GM12878 (cell line): ENCODE measurements at places on chromosomes 11 and 22. TPM values are rescaled to one million over a fixed set of nuclear protein-coding genes. Genes with fewer than 3 reads are reported as not detected.

DNA sequence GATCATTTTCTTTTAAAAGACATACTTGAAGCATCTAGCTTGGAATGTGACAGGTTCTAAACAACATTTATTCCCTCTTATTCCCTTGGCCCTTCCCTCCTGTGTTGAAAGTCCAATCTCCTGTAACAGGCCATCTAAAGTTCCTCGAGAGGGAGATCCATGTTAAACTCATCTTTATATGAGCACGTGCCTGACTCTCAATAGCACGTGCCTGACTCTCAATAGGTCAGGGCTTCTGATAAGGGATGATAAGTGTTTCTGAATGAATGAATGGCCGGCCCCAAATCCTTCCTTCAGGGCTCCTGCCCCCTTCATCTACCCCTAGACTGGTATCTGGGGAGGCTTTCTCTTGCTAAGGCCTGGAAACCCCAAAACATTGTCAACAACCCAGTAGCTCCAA lies 27.2 kb downstream of the RPL27A start:
- DNase-seq = no peak

DNA sequence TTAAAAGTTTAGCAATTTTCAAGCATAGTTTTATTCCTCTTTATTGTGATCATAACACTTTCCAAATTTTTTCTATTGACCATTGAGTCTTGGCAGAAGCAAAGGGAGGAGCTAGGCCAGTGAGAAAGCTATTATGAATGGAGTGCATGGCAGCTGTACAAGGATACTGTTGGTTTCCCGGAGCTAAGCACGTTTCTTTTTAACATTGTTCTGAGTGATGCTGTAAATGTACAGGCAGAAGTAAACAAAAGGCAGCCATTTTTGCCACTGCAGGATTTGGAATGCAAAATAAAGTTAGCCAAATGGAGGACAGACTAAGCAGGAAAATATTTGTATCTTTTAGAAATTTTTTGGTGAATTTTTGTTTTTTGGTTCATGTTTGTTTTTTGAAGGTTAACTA lies 16.2 kb downstream of the CBL start:
- no peak for DNase-seq

DNA sequence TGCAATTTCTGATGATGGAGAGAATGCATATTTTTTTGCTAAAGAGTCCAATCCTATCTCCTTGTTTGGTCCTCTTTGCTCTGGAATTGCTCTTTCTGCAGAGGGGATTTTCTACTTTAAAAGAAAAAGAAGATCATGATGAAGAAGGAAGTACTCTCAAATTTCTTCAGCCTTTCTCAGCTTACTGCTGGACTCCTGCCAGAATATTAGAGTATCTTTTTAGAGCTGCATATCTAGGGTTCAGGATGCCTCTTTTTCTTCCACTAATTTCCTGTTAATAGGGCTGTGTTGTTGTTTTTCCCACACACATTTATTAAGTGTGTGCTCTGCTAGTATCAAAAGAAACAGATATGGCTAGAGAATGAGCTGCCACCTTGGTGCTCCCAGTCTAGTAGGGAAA lies 18.2 kb downstream of the UBASH3B start:
- DNase-seq = no peak

- DNase-seq = no peak
These were observed 364.8 kb downstream of the RAB38 start for GRCh38 chr11:87810486-87810885.

- DNase-seq = no peak
These were observed 27.7 kb downstream of the RTN4R start for GRCh38 chr22:20240447-20240764.

GRCh38 chr11:10096987-10097386 lies 197.0 kb downstream of the SBF2 start:
- no peak for DNase-seq

DNA sequence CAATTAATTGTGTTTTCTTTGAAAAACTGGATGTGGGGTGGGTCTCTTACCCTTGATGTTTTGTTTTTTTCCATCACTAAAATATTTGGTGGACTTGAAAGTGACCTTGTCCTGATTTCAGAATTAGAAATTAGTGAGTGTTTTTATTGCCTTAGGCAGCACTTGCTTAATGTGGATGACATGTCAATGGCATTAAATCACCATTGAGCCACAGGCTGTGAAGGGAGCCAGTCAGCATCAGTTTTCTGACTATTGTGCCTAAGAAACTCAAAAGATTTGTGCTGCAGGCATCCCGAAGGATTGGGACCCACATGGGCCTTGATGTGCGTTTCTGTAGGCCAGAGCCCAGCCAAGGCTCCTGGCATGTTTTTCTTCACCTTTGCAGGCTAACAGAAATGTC lies 53.8 kb downstream of the SWAP70 start:
- DNase-seq = no peak

DNA sequence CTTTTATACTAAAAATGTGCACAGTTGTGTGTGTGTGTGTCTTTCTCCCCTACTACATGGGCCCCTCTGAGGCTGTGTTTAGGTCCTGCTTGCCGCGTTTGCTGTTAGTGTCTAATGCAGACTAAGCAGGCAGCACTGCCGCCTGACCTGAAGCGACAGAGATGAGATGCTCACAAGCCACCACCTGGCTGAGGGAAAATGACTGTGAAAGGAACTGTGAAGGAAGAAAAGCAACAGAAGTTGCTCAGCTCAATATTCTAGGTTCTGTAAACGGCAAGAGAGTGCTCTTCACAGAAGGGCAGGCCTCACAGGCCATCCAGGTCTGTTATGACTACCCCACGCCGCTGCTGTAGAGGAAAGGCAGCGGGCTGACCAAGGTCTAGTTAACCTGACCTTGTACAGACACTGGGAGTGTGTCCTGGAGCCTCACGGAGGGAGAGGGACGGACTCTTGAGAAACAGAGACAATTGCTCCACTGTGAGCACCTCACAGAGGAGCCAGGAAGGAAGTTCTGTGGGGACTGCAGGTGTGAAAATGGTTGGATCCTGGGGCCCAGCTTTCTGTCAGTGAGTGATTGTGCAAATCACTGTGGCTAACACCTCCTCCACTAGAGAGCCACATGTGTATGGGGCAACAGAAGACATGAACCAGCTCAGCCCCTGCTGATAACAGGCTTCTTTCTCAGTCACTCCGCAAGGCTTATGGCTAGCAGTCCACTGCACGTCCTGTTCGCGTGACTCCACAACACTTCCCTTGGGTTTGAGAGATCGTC lies 31.3 kb upstream of the YPEL1 start:
- DNase-seq = no peak

DNA sequence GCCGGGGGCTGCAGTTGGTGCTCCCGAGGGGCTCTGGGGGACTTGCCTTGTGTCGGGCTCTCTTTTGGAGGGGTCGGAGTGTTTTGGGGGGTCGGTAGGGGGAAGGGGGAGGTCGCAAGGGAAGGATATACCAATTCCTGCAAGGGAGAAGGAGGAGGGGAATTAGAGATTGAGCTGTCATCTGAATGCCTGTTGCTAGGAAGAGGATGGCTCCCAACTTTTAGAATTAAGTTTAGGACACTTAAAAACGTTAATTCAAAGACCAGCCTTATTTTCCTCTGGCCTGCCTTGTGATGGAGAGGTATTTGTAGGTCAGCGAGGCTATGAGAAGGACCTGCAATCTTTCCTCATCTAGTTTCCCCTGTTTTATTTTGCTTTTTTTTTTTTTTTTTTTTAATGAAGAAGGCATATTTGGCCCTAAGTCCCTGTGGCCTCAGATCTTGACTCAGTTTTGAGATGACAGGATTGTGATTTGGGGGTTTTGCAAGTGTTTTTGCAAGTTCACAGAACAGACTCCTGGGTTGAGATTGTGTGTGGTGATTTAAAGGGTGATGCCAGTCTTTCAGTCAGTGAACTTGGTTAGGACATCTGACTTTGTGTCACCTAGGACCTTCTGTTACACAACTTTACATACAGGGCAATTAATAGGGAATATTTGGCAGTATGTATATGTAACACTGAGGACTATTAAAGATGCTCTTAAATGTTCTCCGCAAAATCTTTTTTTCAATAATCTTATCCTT lies 672 bp downstream of the TMEM135 start:
- no peak for DNase-seq

DNA sequence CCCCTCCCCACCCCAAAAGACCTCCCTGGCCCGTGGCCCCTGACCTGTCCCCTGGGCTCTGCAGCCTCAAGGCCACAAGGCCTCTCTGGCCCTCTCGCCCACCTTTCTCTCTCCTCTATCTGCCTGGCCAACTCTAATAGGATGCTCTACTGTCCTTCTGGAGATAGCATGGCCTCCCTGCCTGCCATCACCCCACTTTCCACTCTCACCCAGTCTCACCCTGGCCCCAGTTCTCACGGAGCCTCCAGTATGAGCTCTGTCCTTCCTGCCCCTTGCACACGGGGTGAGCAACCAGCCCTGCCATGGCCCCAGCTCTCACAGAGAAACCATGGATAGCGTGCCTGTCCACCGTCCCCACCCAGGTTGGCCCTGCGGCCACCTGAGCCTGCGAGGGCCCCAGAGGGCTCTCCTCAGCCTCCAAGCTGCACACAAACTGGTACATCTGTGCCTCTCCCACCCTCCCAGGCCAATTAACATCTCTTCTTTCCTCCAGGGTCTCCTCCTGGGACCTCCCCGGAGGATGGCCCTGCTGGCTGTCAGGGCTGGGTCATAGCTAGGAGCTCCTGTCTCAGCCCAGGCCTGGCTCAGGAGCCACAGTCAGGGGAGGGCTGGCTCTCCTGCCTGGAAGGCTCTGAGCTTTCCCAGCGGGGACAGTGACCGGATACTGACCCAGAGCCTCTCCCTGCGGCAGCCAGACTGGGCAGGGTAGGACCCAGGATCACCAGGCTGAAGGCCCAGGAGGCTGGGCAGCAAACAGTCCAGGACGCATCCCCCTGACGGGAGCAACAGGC lies 22.3 kb downstream of the RTN4R start:
- no peak for DNase-seq

OR52B4 gene
- total RNA-seq = not detected in 2 replicates

SLC22A12 gene
- not detected in 2 replicates for total RNA-seq

ZNF70 gene
- 2.3 and 2.4 TPM in 2 replicates for total RNA-seq

LRRN4CL gene
- total RNA-seq = not detected in 2 replicates

HTR3B gene
- total RNA-seq = not detected in 2 replicates

CYP2D6 gene
- 0.43 and 1.0 TPM in 2 replicates for total RNA-seq

OR10W1 gene
- not detected in 2 replicates for total RNA-seq
